IPS-NIHi11 (cell line): ENCODE measurements at places on chromosomes 2 and 18.
A peak's percentile ranks its signal among the peaks of the same experiment; 100 is the strongest.

GRCh38 chr2:98692090-98693054 lies 38.6 kb downstream of the MGAT4A start:
- no peak for DNase-seq

DNA sequence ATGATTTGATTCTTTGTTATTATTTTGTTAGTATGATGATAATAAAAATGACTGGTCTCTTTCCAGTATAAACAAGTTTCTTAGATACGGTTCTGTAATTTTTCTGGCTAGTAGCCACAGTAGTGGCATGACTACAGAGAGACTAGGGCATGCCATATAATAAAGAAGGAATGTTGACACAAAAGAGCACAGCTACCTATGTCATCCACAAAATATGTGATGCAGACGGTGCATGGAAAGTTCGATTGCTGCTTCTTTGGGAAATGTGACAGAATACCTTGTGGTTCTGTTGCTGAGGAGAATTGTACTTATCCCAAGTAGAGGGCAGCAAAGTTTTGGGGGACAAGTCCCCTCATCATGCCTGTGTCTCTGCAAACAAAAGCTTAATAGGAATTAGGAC lies 26.1 kb upstream of the SETBP1 start:
- peak; percentile 36 for DNase-seq

GRCh38 chr2:17804358-17804757 lies 11.9 kb upstream of the MSGN1 start:
- no peak for DNase-seq

- DNase-seq, result peak; percentile 28
Observed at GRCh38 chr2:172931918-172932520, 143.6 kb upstream of the MAP3K20 start.

DNA sequence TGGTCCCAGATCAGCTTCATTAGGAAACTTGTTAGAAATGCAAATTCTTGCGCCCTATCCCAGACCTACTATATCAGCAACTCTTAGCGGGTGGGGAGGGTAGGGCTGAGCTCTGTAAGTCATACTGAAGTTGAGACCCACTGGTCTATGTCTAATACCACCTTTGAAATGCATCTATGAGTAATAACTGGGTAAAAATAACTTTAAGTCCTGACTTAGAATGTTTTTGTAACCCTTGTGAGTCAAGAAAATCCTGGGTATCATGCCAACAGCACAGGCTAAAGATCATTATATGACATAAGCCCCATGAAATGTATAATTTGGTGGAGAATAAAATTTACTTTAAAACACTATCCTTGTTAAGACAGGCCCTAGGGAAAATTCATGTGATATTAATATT lies 41.4 kb downstream of the PRKD3 start:
- DNase-seq, result no peak

GRCh38 chr2:152505495-152505906 lies 170.5 kb downstream of the FMNL2 start:
- no peak for DNase-seq

- DNase-seq, result no peak
Observed at GRCh38 chr2:172974762-172975161, 100.9 kb upstream of the MAP3K20 start.

DNA sequence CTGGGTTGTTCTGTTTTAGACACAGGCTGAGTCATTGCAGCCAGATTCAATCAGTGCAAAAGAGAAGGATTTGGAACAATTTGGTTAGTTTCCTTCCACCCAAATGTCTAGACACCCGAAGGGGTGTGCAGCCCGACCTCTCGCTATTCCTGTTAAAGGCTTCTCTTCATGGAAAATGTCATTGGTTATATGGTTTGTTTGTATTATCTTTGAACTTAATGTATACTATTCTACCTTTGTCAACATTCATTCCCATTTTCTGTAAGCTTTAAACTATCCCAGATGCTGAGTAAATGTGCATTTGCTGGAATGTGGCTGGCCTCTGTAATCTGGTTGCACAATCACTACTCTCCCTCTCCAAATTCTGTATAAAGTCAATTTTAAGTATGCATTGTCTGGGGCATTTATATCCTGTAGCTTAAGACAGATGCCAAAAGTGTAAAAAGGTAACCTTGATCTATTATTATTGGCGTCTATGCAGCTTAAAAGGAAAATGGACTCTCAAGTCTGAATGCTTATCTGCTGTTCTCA lies 80.4 kb upstream of the RND3 start:
- DNase-seq, result no peak

- no peak for DNase-seq
Observed at GRCh38 chr2:31238906-31239592, 5.1 kb downstream of the EHD3 start.

DNA sequence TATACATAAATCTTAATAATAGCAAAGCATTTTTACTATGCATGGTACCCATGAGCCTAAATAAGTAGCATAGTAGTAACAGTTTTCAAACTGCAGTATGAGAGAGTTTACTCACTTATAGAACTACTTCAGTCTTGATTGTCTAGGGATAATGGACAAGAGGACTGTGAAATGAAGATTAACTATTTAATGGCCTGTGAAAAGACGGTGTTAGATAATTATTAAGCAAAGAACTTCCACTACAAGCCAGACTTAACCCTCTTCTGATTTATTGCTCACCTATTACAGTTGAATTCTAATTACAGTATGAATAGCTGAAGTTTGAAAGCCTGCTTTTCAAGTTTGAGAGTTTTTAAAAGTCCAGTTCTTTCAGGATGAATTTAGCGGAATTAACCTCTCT lies 18.9 kb downstream of the PIK3C3 start:
- no peak for DNase-seq

- DNase-seq, result no peak
Observed at GRCh38 chr2:139020287-139020686, 240.1 kb upstream of the NXPH2 start.

GRCh38 chr2:8983571-8983970 lies 19.9 kb downstream of the MBOAT2 start:
- DNase-seq, result no peak

GRCh38 chr18:46856973-46857372 lies 60.3 kb downstream of the PIAS2 start:
- no peak for DNase-seq

DNA sequence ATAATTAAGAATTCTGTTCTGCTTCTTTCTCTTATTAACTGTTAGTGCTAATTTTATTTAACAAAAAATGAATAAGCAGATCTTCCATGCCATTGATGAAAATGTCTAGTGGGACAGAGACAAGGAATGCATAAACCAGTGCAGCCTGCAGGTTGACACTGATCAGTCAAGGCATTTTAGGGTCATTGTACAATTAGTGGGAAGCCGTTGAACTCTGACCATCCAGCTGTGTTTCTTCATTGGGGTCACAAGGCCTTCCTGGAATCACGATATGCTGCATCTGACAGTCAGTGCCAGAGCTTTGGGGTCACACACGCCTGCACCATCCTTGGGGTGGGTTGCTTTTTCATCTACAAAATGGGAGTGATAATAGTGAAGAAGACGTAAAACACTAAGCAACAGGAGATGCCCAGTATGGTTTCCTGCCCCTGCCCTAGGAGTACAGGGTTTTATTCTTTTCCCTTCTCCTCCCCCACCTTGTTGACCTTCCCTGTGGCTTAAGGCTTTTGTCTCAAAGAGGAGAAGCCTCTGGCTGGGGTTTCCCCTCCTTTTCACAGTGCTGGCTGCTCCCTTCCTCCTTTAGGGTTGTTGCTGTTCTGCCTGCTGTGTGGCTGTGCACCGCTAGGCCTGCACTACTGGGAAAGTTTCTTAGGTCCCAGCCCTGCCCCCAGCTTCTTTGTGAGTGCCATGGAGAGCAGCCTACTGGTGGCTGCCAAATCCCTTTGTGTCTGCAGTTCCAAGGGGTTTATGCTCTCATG lies 245.6 kb downstream of the TPGS2 start:
- DNase-seq, result peak; percentile 83

DNA sequence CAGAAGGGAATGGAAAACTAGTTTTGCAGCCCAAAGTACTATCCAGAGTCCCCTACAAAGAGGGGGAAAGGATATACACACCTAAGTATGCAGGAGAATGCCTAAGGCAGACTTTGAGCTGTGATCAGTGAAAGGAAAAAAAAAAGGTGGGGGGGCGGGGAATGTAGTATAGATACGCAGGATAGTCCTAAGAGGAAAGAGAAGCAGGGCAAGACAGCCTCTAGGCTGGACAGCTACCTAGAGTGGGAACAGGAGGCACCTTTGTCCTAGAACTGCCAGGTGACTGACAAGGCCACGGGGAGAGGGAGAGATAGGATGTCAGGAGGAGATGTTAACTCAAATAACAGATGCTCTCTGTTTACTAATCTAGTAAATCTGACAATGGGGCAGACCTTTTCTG lies 6.0 kb downstream of the REEP1 start:
- no peak for DNase-seq

DNA sequence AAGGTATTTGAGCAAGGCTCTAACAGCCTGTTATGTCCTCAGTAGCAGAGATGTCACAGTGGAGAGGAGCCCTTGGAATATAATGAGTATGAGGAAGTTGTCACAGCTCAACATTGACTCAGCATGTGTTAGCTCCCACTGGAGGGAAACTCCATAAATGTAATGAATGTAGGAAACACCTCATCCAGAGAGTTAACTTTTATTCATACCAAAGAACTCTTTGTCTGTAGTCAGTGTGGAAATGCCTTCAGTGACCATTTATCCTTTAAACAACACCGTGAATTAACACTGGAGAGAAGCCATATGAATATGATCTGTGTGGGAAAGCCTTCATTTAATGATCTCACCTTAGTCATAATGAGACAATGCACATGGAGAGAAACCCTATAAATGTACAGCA lies 59.7 kb downstream of the CYP1B1 start:
- no peak for DNase-seq

DNA sequence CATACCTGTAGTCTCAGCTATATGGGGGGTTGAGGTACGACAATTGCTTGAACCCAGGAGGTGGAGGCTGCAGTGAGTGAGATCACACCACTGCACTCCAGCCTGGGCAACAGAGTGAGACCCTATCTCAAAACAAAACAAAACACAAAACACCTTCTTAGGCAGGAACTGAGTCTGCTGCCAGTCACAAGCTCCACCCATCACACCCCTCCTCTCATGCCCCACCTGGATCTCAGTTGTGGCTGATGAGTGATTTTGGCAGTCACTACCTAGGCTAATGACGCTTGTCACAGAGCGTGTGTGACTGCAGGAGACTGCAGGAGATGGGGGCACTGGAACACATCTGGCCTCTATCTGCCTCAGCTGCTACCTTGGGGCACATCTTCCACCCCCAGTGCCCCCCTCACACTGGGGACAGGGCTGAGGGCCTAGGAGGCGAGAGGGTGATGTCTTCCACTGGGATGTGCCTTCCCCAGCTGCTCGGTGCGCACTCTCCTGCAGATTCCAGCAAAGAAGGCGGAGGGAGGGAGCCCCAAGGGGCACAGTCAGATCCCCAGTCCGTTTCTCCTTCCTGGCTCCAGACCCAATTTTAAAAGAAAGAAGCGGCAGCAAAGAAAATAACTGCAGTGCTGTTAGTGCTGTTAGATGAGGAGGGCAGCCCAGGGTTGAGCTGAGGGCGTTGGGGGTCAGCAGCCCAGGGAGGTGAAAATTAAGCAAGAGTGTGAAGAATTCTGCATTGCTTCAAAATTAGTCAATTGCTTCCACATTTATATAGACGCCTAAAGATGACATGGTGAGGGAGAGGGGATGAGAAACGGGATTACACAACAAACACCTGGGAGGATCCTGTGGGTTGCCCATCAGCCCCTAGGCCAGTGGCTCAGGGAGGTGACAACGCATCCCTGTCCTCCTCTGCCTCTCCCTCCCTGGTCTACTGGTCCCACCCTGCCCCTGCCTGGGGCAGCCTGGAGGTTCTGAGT lies 143.6 kb upstream of the HAAO start:
- DNase-seq, result no peak

GRCh38 chr2:70941701-70942100 lies 6.0 kb downstream of the ATP6V1B1 start:
- no peak for DNase-seq

GRCh38 chr18:48186131-48186766 lies 222.9 kb downstream of the ZBTB7C start:
- DNase-seq, result no peak

GRCh38 chr2:7896940-7897487 lies 784.8 kb upstream of the ID2 start:
- no peak for DNase-seq

- DNase-seq, result no peak
Observed at GRCh38 chr18:10374636-10375293, 79.7 kb upstream of the APCDD1 start.

DNA sequence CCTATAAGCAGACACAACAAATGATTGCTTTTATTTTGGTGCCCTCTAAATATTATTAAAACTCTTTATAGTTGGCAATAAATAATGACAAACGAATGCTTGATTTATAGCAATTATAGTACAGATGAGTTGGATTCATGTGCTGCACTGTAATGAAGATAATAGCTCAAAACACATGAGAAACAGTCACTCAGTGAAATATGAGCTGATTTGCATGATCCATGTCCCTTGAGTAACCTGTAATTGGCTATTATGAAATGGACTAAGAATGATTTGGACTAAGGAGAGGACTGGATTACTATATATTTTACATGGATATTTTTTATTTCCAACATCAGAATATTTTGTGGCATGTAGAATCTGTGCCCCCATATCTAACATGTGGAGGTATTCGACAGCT lies 365.6 kb upstream of the UBE2E3 start:
- no peak for DNase-seq

- DNase-seq, result no peak
Observed at GRCh38 chr2:240351826-240352426, 83.5 kb upstream of the GPC1 start.

DNA sequence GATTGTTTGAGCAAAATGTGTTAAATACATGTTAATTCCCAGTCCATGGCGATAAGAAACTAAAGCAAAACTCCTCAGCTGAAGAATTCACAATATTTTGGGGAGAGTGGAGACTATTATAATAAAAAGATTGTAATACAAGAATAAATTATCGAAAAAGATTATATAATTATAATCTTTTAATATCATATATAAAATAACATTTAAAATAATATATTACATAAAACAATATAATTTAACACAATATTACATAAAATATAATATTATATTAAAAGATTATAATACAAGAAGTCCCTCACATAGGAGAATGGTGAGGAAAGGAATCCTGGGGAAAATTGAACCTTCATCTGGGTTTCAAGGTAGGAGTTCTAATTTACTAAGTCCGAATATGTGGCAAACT lies 33.1 kb downstream of the NETO1 start:
- DNase-seq, result no peak

GRCh38 chr2:127508631-127509034 lies 17.7 kb downstream of the IWS1 start:
- peak; percentile 37 for DNase-seq

- DNase-seq, result no peak
Observed at GRCh38 chr18:74277296-74277695, 14.5 kb downstream of the CYB5A start.

GRCh38 chr18:61896757-61897156 lies 4.0 kb upstream of the RNF152 start:
- DNase-seq, result no peak
